Stimulated activated CD8-positive, alpha-beta memory T cell treated with anti-CD3 and anti-CD28 coated beads, Interleukin-4, amount 100 ng/mL, for 24 hours (primary cell): ENCODE measurements at places on chromosomes 7 and 10.

DNA sequence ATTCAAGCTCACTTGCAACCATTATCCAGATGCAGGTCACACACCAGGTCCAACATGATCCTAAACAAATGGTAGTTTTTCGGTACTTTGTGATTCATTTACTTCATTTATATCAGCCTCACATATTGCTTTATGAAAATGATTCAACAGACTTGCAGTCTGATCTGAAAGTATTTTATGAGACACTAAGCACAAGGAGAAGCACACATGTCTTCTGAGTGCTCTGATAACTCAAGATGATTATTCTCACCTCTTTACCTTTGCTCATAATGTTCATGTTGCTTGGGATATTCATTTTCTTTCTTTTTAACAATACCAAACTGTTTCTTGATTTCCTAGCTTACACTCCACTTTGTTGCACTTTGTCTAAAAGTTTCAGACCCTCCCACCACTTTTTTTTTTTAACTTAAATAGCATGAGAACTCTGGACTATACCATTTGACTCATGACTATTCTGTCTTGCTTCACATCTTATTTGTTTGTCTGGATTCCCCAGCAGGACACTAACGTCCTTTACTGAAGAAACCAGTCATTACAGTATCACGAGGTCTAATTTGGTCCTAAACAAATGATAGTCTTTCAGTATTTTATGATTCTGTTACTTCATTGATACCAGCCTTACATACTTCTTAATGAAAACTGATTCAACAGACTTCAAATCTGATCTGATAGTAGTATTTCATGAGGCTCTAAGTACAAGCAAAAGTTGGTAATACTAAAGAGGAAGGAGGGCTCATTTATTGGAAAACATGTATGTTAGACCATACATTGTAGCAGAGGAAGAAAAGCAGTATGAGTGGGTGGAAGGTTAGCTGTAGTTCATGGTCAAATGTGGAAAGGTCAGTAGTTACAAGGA lies 171.8 kb upstream of the AHR start:
- no peak for DNase-seq

DNA sequence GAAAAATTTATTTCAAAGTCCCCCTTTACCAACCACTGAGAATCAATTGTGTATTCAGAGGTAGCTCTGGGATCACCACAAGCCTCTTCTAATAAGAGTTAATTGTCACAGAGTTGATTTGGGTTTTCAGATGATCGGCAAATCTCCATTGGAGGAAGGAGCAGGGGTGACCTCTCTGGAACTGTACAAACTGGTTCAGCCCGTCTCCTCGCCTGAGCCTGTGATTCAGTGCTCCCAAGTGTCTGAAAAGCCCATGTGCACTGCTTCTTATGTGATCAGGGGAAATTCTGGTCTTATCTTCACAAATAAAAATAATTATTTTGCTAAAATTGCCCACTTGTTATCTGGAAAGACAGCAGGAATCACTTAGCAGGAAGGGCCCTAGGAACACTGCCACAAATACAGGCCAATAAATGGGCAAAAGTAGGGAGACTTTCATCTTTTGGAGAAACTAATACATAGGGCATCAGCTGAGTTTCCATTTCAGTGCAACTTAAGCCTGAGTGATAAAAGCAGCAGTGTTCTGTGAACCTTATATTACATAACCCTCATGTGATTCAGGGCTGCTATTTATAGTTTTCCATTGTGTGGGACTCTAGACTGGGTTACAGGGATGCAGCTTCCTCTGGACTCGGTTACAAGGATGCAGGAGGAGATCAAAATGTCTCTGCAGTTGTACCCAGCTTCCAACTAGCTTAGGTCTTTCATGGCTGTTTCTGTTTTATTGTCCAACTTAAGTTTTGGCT lies 32.3 kb downstream of the CDK1 start:
- DNase-seq = no peak

- DNase-seq = no peak
Observed at GRCh38 chr10:86556933-86557649, 35.5 kb upstream of the WAPL start.

GRCh38 chr10:124532106-124532641 lies 70.6 kb downstream of the LHPP start:
- no peak for DNase-seq

GRCh38 chr7:151742713-151743480 lies 134.0 kb downstream of the PRKAG2 start:
- no peak for DNase-seq

DNA sequence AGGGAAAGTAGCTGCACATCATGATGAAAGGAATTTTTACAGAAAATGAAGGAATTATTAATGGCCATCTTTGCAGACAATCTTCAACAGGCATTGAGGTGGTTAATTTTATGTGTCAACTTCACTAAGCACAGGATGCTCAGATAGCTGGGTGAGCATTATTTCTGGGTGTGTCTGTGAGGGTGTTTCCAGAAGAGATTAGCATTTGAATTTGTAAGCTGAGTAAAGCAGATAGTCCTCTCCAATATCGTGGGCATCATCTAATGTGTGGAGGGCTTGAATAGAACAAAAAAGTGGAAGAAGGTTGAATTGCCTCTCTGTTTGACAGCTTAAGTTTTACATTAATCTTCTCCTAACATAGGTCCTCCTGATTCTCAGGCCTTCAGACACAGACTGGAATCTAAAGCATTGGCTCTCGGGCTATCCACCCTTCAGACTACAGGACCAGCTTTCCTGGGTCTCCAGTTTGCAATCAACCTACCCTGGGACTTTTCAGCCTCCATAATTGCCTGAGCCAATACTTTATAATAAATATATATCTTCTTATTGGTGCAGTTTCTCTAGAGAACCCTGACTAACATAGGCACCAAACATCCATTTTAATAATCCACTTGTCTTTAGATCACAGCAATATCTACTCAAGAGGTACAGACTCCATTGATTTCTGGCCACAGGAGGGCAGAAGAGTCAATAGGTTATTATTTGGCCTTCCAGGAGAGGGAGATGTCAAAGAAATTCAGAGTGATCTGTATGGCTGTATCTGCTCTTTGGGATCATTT lies 10.5 kb upstream of the CRPPA start:
- DNase-seq = no peak
